Foreskin melanocyte (primary cell): ENCODE measurements at places on chromosomes 4 and X.

DNA sequence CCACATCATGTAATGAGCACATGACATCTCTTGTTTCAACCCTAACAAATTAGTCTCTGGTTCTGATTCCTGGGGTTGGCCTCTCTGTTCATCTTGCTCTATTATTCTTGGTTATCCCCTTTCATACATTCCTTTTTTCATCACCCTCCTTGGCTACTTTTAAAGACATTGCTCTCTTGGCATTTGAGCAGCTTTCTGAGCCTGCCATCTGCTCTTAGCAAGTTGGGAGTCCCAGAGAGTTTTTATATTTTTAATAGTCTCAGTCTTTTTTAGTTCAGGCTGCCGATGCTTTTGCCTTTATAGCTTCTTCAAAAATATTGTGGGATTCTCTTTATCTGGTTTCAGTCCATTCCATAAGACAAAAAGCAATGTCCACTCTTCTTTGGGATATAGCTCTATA lies 1270.9 kb downstream of the ADGRL3 start:
- DNase-seq = no peak

GRCh38 chr4:7052923-7053715 lies 9.9 kb downstream of the TADA2B start:
- no peak for DNase-seq

DNA sequence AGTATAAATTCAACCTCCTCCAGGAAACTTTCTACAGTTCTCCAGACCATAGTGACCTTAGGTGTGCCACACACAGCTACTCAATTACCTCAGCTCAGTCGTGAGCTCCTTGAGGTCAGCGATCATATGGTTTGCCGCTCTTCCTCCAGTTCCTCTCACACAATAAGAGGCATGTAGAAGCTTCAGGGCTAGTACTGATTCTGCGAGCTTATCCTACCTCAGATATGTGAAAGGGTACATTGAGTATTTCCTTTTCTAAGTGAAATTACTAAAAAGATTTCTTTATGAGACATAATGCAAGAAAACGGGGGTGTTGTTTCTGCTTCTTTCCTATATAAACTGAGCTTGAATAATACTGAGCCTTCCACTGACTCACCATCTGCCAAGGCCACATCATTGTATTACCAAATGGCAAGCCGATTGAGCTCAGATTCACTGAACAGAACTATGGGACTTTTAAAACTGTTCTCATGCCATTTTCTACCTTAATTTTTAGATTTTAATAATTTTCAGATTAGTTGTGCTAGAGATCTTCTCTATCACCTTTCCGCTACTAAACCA lies 183.1 kb downstream of the HS6ST2 start:
- no peak for DNase-seq

DNA sequence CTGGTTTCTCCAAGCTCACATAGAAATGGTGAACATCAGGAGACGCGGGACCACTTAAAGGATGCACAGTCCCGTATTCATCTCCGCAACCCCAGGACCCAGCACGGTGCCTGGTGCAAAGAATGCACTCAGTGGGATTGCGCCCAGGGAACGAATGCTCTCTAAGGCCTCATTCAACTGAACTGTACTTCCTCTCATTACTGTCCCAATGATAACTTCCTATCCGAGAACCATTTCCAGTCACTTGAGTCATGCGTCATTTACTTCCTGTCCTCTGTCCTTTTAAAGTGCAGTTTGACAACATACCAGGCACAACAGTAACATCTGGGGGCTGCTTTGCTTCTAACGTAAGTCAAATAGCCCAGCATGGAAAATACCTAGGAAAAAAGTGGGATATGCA lies 75.7 kb downstream of the RBM47 start:
- no peak for DNase-seq

DNA sequence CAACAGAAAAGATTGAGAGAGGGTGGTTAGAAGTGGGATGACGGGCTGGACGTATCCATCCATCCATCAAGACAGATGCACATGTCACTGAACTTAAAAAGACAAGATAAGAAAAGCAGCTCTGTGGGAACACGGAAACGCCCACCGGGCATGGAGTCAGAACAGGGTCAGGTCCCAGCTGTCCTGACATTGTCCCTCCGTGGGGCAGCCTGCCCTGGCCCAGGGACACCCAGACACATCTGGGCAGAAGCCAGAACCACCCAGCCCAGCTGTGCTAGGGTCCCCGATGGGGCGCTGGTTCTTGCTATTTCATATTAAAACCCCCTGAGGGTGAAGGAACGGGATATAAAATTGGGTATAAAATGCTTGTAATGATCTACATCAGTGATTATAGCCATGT lies 88.5 kb downstream of the PPP2R2C start:
- no peak for DNase-seq
